GM12892 (cell line): ENCODE measurements at places on chromosomes 12 and 14.

GRCh38 chr14:86641310-86641709, 1111.4 kb downstream of the FLRT2 start:
- no peak for DNase-seq

- no peak for DNase-seq
Observed at GRCh38 chr14:21518725-21519124, 7.4 kb downstream of the SALL2 start.

DNA sequence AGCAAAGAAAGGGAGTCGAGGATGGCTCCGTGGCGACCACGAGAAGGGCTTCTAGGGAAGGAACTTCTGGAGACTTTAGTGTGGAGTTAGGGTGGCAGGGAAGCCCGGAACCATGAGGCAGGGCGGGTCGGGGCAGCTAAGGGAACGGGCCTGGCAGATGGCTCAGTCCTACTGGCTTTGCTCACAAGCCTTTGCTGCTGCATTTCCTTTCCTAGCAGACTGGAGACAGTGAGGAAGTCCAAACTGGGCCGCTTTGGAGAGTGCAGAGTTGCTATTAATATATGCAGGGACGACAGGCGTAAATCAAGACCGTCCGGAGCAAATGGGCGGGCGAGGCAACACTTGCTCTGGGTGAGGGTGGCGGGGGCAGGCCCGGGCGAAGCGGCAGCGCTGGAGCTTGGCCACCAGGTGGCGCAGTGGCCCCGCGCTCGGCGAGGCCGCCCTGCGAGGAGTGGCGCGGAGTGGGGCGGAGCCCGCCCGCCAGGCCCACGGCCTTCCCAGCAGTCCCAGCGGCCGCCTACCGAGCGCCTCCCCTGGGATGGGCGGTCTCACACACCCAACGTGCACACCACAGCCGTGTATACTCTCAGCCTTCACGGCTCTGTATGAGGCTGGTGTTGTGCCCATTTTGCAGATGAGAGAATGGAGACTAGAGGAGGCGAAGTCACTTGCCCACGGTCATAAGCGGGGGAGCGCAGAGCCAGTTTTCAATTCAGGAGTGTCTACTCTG, 24.4 kb upstream of the LRTM2 start:
- peak; percentile 95 for DNase-seq

- DNase-seq: no peak
Observed at GRCh38 chr12:27163048-27163715, 80.8 kb upstream of the C12orf71 start.

- DNase-seq: no peak
Observed at GRCh38 chr14:21882226-21882625, 208.6 kb upstream of the OR4E1 start.

GRCh38 chr12:6916426-6917200, 2.2 kb downstream of the ENO2 start:
- no peak for DNase-seq

DNA sequence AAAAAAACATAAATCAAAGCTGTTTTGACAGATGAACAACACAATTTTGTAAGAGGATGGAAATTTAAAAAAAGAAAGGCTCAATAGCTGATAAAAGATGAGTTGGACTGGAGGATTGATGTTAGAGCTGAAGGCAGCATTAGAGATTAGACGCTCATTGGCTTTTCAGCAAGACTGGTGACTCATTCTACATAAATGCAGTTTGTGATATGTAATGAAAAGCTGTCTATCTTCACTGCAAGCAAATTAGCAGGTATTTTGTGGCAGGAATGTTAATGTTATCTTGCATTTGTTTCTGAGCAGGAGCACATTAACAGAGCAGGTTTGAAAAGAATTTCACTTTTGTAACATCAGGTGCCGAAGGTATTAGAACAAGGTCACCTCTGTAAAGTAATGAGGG, 442.7 kb upstream of the NOVA1 start:
- no peak for DNase-seq

GRCh38 chr14:99164712-99165111, 107.3 kb downstream of the BCL11B start:
- no peak for DNase-seq

- peak; percentile 16 for DNase-seq
Observed at GRCh38 chr14:45251912-45252311, 1.1 kb downstream of the MIS18BP1 start.

DNA sequence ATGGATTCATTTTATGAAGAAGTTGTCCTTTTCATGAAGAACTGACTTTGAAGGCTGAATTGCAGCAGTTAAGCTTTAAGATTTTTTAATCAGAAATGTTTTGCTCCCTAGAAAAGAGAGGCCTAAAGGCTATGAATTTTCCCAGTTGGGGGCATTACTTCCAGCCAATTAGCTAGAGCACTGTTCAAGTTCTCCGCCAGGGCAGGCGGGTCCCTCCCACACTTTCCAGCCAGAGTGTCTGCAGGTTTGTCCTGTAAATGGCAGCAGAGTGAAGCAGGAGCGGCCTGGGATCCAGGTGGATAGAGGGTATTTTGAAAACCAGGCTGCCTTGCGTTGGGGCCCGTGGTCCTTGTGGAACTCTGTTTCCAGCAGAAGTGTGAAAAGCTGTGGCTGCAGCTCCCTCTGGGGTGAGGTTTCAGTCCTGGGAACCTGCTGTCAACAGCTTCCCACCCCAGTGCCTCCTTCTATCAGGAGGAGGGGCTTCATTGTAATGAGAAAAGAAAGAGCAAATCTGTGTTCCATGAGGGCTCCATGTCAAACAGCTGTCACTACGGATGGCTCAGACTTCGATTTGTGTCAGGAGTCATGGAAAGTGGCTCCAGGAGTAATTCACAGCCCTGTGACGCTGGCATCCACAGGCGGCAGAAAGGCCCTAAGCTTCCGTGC, 210.7 kb upstream of the TMEM132C start:
- DNase-seq: no peak

DNA sequence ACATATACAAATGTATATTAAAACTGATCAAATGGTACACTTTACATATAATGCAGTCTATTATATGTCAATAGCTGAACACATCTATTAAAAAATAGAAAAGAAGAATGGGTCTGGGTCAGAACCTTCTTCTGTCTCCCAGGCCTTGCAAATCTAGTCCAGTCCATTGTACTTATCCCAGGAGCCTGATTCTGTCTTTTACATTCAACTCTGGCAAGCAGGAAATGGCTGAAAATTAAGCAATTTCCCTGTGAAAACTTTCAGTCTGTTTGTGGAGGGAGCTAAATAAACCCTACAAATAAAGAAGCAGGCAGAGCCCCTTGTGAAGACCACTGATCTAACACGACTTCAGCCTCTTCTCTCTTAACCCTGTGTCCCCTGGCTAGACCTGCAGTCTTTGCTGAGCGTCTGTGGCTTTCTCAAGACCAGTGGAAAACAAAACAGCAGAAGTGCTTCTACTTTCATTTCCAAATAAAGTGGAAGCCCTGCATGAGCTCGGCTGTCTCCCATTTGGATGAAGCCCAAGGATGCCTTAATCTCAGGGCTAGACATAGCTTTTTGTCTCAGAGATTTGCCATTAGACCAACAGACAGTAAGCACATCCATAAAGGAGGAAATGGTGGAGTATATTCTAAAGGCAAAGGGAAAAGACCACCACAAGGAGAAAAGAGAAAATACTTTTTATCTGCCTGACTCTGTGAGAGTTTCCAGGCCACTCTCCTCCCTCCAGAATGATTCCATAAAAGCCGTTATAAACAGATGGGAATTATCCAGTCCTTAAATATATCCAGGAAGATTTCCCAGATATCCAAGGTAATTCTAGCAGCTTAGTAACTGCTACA, 48.2 kb downstream of the CRACR2A start:
- no peak for DNase-seq

- DNase-seq: no peak
Observed at GRCh38 chr12:122030424-122031035, 8.8 kb downstream of the BCL7A start.

DNA sequence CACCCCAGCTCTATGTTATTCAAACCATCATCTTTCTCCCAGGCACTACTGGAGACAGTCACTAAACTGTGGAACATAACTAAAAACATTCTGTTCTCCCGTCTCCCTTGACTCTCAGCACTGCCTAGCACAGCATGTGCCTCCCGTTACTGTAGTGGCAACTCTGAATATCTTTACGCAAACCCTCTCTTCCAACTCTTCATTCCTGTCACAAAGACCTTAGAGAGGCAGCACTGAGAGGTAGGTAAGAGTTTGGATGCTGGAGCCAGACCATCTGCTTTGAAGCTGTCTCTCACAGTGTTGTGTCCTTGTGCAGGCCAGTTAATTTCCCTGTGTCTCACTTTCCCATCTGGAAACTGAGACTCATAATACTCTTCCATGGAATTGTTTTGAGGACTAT, 108.1 kb downstream of the DIP2B start:
- no peak for DNase-seq

- no peak for DNase-seq
Observed at GRCh38 chr14:95529216-95529615, 5.6 kb upstream of the GLRX5 start.

DNA sequence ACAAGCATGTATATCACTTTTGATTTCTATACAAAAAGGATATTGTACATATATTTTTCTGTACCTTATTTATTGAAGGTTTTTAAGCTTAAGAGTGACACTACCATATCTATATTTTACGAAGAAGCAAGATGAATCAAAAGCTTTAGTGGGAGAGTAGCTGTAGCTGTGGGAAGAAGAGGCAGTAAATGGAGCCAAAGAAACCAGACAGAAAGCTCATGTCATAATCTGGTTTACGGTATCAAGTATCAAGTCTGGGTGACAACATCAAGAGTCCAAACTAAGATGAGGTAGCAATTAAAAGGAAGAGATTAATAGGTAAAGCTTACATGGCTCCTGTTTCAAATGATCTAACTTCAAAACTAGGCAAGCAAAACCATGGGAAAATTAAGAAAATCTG, 54.8 kb downstream of the CEP83 start:
- DNase-seq: no peak
